ENCODE measurements at places on chromosomes 11 and 22.

DNA sequence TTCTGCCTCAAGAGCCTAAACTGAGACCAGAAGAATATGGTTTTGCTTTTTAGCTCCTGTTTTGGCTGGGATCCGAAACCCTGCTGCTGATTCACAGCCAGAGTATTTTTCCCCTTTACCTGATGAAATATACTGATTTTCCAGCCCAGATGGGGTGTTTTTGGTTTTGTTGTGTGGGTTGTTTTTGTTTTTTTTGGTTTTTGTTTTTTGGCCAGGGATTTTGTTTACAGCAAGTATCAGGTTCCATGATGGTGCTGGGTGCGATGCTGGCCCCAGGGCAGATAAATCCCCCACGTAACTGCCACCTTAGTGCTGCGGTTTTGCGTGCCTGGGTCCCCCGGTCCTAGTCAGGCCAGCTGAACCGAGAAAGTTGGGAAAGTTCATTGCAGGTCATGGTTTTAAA, 103.7 kb downstream of the ZBTB16 start:
- no peak for DNase-seq

DNA sequence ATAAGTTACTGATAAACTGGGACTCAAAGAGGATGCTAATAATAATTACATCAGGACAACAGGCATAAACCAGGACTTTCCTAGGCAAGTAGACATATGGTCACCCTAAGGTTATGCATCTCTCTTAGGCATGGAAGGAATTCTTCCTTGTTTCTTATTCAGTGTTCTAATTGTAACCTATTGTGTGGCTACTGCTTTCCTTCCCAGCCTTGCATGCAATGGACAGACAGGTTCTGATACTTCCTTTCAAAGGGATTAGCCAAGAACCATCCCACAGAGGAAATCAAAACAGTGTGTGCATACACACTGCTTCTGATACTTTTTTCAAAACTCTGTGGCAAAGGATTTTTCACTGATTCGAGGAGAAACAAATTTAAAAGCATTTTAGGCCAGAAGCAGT, 48.3 kb downstream of the RRAS2 start:
- no peak for DNase-seq

GRCh38 chr22:50531546-50531961, 1.7 kb upstream of the TYMP start:
- DNase-seq, result no peak

- DNase-seq, result no peak
Observed at GRCh38 chr11:1752907-1753228, 2.5 kb upstream of the IFITM10 start.

GRCh38 chr11:97751952-97752351, 1268.8 kb upstream of the CNTN5 start:
- no peak for DNase-seq

DNA sequence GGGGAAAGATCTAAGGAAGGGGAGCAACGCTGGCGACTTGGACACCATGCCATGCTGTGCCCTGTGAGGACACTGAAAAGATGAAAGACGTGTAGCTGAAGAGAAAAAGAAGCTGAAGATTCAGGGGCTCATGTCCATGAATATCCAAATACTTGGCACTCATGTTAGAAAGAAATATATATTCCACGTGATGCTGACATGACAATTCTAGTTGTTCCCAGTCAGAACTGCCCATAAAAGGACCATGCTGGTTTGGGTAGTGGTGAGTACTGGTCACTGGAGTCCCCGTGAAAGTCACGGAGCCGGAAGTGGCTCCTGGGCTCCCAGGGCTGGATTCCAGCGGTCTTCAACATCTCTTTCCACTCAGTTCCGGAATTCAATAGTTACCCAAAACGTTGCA, 9.9 kb downstream of the MS4A15 start:
- DNase-seq, result no peak

DNA sequence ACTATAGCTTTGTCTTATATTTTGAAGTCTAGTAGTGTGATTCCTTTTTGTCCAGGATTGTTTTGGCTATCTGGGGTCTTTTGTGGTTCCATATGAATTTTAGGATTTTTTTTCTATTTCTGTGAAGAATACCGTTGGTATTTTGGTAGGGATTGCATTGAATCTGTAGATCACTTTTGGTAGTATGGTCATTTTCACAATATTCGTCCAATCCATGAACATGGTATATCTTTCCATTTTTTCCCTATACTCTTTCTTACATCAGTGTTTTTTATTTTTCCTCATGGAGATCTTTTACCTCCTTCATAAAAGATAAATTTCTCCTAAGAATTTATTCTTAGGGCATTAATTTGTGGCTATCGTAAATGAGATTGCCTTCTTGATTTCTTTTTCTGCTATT, 29.1 kb downstream of the MADD start:
- DNase-seq, result no peak

- DNase-seq, result no peak
Observed at GRCh38 chr22:45961679-45962433, 15.1 kb downstream of the WNT7B start.

Data from T1000 (cell line).